ENCODE measurements at places on chromosomes 4 and X.

GRCh38 chrX:110684653-110685052 lies 111.0 kb downstream of the CHRDL1 start:
- DNase-seq: no peak

DNA sequence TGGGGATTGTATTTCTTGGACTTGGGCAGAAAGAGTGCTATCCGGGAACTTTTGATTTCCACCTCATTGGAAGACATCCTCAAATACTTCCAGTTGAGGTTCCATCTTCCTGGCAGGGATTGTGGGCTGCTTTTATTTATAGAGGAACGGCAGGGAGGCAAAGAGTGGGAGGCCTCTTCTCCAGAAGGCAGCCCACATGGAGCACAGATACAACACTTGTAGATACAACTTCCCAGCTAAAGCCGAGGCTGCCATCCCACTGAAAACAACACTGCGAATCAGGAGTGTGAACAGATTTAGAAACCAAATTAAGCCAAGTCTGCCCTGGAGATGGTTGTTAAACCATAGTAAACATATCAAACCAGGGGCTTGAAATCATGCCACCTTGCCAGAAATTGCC lies 212.8 kb upstream of the PPARGC1A start:
- DNase-seq: peak; percentile 41

DNA sequence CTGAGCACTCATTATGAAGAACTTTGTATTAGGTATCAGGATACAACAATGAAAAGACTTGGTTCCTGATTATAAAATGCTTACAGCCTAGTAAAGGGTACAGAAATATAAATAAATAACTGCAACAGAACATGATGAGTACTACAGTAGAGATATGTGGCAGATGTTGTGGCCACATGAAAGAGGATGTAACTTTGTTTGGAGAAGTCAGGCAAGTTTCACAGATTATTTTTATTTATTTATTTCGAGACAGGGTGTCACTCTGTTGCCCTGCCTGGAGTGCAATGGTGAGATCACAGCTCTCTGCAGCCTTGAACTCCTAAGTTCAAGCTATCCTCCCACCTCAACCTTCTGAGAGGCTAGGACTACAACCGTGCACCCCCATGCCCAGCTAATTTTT lies 15.8 kb upstream of the UBE2K start:
- no peak for DNase-seq

- peak; percentile 22 for DNase-seq
Observed at GRCh38 chrX:40062525-40063155, 35.1 kb downstream of the BCOR start.

GRCh38 chr4:142413485-142413884 lies 432.6 kb downstream of the INPP4B start:
- no peak for DNase-seq

DNA sequence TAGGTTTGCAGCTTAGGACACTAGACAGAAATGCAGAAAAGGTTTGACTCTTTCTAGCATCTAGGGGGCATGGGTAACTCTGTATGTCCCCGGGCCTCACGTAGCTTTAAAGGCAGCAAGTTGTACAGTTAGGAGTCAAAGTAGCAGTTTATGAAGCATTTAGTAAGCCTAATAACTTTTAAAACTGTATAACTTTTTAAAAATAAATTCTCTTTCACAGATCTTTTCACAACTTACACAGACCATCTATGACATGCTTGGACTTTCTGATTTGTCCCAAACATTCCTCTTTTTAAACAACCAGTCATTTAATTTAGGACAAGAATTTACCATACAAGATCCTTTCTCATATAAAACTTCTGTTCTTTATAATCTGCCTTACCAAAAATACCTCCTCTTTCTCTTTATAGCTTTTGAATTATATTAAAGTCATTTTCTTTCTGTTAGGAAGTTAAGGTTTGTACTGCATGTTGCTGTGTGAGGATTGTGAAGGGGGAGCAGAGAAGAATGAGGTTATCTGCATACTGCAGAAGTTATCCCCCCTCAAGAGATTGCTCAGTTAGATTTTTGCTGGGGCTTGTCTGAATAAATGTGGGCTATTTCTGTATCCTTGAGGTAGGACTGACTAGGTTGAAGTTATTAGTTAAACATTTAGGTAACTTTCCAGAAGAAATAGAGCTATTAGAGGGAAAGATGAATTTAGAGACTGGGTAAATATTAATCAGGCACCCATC lies 94.3 kb downstream of the CPE start:
- no peak for DNase-seq

DNA sequence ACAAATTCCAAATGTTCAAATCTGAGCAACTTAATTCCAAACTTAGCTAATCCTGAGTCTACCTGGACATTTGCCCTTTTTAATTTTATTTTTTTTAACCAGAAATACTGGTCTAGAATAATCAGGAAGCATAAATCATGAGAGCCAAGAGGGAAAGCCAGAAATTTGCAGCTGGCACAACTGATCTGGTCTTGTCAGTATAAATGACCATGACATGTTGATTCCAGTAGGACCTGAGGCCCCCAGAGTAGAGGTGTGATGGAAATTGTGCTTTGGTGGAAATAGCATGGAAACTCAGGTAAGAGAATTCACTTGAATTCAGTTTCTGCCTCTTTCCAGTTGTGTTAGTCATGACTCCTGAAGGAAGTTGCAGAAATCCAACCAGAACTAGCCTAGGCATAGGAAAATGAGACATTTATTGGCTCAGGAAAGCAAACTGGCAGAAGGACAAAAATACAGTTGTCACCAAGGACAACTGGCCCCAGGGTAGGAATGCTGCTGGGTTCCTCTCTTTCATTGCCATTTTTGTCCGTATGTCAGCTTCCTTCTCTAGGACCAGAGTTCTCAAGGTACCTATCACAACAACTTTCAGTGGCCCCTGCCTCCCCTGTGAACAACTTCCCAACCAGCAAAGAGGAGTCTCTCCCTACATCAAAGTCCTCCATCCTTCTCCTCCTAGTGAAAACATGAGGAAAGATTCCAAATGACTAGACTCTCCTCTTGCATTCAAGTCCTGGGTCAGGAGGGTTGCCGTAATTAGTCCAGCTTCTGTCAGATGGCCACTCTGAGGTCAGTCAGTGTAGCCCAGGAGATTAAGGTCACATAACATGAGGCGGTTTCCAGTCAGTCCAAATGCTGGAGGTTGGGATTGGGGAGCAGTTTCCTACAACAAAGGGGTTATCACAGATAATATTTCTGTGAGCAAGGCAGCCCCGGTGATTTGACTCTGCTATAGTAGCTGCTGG lies 29.3 kb upstream of the MYOZ2 start:
- no peak for DNase-seq

GRCh38 chr4:118682928-118683327 lies 2.3 kb upstream of the METTL14 start:
- DNase-seq: no peak

- DNase-seq: no peak
Observed at GRCh38 chrX:44675362-44676024, 132.8 kb upstream of the FUNDC1 start.

DNA sequence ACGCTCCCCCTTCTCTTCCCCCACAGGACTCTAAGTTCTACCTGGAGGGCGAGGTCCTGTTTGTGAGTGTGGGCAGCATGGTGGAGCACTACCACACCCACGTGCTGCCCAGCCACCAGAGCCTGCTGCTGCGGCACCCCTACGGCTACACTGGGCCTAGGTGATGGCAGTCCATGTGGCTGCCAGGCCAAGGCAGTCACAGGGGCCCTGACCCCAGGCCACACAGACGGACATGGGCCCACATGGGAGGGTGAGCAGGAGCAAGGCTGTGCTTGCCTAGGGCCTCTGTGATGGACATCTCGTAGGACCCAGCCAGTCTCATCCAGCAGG lies 10.0 kb upstream of the ADD1 start:
- DNase-seq: no peak

- DNase-seq: peak; percentile 9
Observed at GRCh38 chr4:22607382-22607781, 85.4 kb upstream of the GBA3 start.

- DNase-seq: no peak
Observed at GRCh38 chr4:166838975-166839614, 395.2 kb downstream of the SPOCK3 start.

DNA sequence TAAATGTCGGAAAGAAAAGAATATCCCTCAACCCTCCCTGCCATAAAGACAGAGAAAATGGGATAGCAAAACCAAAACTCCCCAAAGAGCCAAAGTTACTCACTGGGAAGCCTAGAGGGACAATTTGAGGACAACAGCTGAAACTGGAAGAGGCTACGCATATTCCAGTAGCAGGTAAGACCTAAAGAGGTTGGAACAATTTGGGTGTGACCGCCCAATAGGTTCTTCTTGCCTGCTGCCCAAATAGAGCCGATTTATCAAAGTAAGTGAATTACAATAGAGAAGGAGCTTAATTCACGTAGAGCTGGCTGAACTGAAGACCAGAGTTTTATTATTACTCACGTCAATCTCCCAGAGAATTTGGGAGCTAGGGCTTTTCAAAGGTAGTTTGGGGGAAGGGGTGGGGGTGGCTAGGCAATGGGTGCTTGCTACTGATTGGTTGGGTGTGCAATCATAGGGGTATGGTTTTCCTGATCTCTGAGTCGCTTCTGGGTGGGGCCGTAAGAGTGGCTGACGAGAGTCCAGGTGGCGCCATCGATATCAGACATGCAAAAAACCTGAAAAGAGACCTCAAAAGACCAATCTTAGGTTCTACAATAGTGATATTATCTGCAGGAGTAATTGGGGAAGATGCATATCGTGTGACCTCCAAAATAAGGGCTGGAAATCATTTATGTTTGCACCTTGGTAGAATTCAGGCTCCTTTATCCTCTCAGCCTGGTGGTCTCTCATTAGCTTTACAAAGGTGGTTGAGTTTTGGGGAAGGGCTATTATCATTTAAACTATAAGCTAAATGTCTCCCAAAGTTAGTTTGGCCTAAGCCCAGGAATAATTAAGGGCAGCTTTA lies 39.0 kb upstream of the SLC7A3 start:
- DNase-seq: no peak

GRCh38 chr4:89509708-89510281 lies 202.2 kb upstream of the GPRIN3 start:
- DNase-seq: no peak

DNA sequence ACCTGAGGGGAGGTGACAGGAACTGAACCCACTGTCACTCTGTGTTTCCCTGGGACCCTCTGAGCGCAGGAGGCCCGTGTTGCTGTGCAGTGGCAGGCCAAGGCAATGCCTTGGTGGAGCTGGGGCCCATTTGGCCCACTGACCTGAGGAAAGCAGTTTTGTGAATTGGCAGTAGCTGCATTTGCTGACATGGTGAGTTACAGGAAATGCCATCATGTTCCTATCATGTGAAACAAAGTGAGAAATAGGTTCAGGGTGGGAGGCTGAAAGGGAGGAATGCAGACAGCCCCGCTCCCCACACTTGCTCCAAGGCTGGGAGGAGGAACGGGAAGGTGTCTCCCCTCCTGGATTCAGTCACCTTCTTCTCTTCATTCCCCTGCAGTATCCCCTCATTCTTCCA lies 146.1 kb downstream of the PTTG2 start:
- no peak for DNase-seq

DNA sequence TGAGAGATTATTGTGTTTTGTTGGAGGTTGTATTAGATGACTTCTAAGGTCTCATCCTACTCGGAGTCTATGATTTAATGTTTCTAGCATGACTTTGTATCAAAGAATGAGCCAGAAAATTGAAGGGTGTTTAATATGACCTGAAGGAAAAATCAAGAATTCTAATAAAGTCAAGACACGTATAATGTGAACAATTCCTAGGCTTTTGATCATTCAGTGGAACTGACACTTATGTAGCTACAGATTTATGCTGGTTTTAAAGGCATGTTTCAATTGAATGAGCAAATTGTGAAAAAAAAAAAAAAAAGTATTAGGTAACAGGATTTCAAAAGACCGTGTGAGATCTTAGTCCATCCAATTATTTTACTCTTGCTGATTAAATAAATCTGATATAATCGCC lies 64.9 kb downstream of the GRID2 start:
- DNase-seq: no peak

- no peak for DNase-seq
Observed at GRCh38 chrX:96563646-96564045, 121.0 kb upstream of the DIAPH2 start.

GRCh38 chr4:42531341-42532030 lies 125.4 kb downstream of the ATP8A1 start:
- no peak for DNase-seq

DNA sequence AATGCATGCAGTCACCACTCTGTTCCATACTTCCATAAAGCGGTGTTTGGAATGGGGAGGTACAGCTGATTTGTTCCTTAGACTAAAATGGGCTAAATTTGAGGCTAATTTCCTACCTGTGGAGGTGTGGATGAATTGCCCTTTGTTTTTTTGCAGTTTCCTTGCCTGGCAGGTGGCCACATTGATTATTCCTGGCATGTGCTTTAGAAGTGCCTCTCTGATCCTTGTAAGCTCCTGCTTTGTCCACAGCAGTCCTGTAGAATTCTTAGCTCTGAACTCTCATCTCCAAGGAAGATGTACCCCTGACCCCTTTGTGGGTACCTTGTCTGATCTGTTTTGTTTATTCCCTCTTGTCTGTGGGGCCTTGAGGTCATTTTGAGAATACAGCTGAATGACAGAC lies 136.8 kb downstream of the ADGRL3 start:
- DNase-seq: no peak

- DNase-seq: no peak
Observed at GRCh38 chr4:83107631-83108030, 6.9 kb downstream of the PLAC8 start.

DNA sequence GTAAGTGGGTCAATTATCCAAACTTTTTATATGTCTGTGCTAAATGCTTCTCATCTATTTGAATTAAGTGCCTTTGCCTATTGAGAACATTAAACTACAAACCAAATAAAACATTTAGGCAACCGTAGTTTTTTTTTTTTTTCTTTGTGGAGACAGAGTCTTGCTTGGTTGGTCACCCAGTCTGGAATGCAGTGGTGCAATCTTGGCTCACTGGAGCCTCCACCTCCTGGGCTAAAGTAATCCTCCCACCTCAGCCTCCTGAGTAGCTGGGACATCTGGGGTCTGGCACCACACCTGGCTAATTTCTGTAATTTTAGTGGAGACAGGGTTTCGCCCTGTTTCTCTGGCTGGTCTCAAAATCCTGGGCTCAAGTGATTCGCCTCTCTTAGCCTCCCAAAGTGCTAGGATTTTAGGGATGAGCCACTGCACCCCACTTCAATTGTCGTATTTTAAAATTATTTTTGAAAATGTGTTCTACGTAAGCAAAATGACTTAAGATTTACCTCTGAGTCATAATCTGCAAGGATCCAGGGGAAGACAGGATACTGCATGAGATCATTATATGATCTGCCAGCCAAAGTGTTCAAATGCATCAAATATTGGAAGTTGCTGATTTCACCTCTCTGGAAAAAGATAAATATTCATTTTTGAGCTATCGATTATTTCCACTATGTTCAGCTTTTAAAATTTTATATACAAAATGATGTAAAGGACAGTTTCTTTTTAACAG lies 125.6 kb downstream of the CDS1 start:
- DNase-seq: no peak

GRCh38 chr4:64781737-64782326 lies 372.6 kb upstream of the TECRL start:
- peak; percentile 21 for DNase-seq

GRCh38 chr4:21470535-21470934 lies 478.0 kb downstream of the KCNIP4 start:
- DNase-seq: no peak

- DNase-seq: no peak
Observed at GRCh38 chrX:77917294-77917933, 6.9 kb downstream of the ATP7A start.
